ENCODE measurements at places on chromosomes 11 and 22.

DNA sequence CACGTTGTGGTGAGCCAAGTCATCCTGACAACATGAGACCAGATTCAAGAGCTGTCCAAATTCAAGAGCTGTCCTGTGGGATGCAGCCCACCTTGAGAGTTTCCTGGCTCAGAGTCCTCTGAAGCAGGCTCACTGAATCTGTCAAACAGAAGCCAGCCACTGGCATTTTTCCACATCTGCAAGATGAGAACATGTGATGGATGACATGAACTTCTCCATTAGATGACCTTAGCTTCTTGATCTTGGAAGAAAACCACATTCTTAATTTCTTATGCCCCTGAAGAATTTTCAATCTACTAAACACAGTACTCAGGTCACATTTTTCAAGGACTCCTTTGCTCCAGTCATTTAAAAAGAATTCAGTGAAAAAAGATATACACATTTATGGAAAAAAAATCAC lies 291.0 kb downstream of the GUCY1A2 start:
- DNase-seq: no peak

- DNase-seq: no peak
Observed at GRCh38 chr22:43825651-43826050, 13.5 kb upstream of the EFCAB6 start.

GRCh38 chr11:107050121-107050520 lies 31.8 kb upstream of the GUCY1A2 start:
- DNase-seq: no peak

DNA sequence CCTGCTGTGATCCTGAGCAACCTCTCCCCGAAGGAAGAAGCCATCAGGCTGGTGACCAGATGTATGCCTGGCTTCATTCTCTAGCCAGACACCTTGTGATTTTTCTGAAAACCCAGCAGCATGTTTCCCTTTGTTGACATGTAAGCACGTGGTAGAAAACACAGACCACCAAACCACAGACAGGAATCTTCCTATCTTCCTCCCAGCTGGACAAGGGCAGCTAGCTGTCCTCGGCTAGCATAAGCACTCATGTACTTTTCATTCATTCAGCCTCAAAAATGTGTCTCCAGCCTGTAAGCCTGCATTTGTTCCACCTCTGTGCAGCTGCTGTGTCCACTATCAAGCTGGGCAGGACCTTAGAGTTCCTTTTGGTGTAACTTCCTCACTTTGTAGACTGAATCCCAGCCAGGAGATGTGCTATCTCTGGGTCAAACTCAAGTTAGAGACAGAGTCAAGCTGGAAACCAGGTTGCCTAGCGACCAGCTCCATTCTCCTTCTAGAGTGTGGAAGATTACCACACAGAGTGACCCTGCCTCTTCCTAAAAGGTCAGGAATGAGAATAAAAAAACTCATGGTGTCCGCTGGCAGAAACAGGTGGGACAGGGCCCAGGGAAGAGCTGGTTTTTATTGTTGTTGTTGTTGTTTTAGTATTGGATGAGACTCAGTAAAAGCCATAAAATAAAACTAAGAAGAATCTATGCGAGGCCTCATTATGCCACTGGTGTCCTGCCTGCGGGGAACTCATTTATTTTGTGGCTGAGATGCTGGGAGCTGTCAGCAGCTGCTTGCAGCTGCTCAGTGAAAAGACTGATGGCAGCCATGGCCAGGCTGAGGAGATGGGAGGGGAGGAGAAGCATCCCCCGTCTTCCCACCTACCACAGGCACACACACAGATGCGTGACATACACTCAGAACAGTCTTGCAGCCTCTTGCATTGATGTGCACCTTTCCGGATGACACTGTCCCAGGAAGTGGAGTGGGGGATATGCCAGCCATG lies 7.4 kb upstream of the CLMP start:
- DNase-seq: no peak

GRCh38 chr22:26767351-26768155 lies 110.2 kb downstream of the MIAT start:
- peak; percentile 29 for DNase-seq

DNA sequence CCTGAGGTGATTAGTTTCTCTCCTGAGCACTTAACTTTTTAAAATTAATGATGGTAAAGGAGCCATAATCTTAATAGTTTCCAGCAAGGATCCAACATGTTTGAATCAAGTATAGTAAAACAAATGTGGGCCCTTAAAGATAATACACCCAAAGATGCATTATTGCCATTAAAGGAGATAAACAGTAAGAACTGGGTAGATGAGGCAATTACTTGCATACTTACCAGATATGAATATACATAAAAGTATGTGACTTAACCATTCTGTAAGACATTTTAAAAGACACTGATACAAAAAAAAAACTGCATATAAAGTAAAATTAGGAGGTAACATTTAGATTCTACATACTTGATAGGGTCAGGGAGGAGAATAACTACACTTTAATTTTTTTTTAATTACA lies 48.2 kb downstream of the CADM1 start:
- no peak for DNase-seq

DNA sequence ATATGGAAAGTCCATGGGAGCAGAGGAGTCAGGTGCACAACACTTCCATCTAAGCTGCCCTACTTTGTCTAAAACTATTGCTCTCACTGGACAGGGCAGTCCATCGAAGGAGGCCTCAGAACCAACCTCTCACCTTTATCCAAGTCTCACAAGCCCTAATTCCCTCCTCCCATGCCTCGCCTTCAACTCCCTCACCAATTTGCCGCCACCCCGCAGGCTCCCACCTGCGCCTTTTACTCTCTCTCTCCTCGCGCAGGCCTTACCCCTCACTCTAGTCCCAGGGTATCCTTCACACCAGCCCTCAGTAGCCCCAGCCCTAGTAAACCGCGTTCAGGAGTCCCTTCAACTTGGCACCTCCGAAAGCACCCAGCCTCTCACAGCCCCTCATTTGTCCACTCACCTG lies 451 bp downstream of the FHIP1B start:
- no peak for DNase-seq

- DNase-seq: no peak
Observed at GRCh38 chr22:39518996-39519680, 1.2 kb upstream of the ATF4 start.

GRCh38 chr11:59158206-59159068 lies 13.5 kb upstream of the DTX4 start:
- DNase-seq: no peak

GRCh38 chr22:36916034-36916433 lies 2.6 kb downstream of the CSF2RB start:
- no peak for DNase-seq

- no peak for DNase-seq
Observed at GRCh38 chr22:17536269-17536668, 27.0 kb upstream of the SLC25A18 start.

- DNase-seq: no peak
Observed at GRCh38 chr11:122697636-122698167, 42.2 kb downstream of the UBASH3B start.

DNA sequence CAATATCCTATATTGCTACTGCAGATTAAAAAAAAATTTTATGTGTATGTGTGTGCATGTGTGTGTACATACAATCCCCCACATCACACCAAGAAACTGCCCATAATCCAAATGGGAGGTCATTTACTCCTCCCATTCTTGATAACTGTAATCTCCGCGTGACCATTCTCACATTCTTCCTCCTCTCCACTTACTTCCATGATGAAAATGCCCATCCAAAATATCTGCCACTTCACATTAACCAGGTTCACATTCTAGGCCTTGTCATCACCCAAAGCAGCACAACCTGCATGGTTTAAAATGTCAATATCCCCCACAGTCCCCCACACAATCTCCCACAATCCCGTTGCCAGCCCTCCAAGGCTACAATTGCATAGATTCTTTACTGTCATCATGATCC lies 149.6 kb downstream of the LARGE1 start:
- DNase-seq: no peak

- DNase-seq: no peak
Observed at GRCh38 chr22:44483878-44484277, 14.2 kb downstream of the RTL6 start.

- no peak for DNase-seq
Observed at GRCh38 chr11:119896387-119897045, 167.5 kb upstream of the NECTIN1 start.

DNA sequence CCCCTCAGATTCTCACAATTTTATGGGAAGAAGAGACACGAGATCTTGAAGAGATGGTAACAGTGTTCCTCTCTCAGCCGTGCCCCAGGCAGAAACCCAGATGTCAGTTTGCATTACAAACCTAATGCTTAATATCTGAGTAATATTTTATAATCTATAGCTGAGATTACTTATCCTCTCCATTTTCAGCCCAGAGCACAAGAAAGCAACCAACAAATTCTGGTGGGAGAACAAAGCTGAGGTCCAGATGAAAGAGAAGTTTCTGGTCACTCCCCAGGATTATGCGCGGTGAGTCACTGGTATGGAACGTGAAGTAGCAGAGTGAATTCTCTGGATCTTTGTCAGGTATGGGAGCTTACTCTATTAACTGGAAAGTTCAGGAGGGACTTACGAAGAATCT lies 884 bp downstream of the CENATAC start:
- no peak for DNase-seq

- DNase-seq: no peak
Observed at GRCh38 chr11:14140991-14141390, 178.5 kb downstream of the SPON1 start.

DNA sequence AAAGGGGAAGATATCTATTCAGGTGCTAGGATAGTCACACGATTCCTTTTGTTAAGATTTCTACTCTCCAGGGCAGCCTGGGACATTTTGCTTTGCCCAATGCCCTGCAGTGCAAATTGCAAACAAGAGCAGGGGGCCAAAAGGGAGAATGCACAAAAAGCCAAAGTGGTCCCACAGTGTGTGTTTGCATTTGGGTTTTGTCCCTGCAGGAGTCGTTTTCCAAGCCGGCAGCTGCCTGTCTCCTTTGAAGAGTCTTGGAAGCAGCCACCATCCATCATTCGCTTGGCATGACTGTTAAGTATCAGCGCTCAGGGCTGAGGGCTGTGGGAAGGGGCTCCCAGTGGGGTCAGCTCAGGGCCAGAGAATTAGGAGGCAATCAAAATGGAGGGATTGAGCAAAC lies 184.7 kb downstream of the MIAT start:
- no peak for DNase-seq

DNA sequence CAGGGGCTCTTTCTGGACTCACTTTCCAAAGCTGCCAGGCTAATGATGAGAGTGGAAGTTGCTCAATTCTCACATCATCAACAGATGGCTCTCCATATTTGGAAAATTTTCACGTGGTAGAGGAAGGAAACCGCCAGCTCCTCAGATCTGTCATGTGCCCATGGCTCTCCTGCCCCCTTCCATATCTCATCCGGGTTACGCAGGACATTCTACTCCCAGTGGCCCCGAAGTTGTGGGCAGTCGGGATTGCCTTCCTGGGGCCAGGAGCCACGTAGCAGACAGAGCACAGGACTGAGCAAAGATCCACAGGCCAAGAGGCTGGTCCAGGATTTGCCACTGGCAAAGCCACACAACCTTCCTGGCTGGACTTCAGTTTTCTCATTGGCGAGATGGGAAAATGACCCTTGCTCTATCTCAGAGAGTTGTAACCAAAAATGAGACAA lies 38.8 kb downstream of the RPUSD4 start:
- no peak for DNase-seq

DNA sequence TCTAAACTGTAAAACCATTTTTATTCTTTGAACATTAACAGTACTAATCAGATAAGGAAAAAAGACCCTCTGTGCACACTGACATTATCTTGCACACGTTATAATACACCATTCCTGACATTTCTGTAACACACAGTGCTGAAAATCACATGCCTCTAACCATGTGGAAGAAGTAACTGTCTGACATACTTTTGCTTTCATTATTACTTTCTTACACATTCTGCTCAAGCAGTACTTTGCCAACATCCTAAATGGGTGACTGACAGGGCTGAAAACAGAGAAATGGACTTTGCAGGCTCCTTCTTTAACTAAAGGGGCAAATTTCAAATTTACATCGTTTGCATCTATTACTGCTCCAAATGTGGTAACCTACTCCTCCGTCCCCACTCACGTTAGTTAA lies 22.8 kb upstream of the TP53AIP1 start:
- DNase-seq: no peak

GRCh38 chr11:10666556-10667520 lies 26.7 kb downstream of the IRAG1 start:
- DNase-seq: no peak
